ENCODE measurements at places on chromosomes 13 and 19.

DNA sequence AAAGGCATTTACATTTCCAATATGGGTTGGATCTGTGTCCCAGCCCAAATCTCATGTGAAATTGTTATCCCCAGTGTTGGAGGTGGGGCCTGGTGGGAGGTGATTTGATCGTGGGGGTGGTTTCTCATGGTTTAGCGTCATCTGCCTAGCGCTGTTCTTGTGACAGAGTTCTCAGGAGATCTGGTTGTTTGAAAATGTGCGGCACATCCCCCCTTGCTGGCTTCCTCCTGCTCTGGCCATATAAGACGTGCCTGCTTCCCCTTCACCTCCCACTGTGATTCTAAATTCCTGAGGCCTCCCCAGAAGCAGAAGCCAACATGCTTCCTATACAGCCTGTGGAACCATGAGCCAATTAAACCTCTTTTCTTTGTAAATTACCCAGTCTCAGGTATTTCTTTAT lies 126.2 kb upstream of the FNDC3A start:
- DNase-seq, result no peak

DNA sequence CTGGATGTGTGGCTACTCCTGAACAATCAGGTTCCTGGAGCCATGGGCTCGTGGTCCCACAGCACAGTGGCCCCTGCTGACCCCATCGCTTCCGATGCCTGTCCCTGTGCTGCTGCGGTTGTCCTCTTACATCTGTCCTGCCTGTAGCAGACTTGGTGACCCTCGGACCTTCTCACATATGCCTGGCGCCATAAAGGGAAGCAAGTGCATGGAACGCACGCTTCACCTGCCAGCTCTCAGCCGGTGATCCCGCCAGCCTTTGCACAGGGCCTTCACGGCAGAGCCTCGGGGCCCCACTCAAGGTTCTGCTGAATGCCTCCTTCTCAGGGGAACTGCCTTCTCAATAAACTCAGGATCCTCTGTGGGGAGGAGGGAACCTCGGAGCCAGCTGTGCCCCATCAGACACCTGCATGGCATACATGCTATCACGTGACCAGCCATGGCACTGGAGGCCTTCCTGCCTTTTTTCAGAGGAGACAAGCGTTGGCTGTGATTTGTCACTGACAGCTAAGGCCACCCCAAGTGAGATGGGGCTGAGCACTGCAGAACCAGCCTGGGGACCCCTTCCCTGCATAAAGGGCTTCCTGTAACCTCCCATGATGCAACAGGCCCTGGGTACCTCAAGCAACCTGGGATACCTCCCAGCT lies 24.3 kb downstream of the PEPD start:
- DNase-seq, result no peak

GRCh38 chr13:86445206-86445605 lies 646.0 kb upstream of the SLITRK6 start:
- DNase-seq, result no peak

DNA sequence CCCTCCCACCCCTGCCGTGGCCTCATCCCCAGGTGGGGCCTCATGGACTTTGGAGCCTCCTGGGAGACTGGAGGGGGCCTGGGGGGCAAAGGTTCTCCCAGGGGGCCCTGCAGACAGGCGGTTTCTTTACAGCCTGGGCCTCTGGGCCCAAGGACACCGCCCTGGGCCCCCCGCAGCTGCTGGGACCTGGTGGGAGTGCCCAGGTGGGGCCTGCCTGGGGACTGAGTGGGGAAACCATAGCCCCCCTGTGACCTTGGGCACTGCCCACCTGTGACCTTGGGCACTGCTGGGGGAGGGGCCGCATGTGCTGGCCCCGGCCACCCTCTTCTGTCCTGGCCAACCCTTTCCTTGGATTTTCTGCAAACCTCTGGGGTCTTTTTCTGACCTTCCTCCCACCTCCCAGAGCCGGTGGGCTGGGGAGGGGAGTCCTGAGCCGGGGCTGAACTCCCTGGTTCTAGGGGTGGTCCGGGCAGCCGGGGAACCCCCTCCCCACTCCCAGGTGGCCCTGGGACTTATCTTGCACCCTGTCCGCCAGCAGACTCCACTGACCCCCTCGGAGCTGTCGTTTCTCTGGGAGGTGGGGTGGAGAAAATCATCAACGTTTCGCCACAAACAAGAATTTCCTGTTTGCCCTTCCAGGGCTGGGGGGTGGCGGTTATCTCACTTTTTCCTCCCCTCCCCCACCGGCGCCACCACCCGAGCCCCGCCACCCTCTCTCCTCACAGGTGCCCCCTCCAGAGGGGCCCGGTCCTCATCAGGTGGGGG lies 27.0 kb downstream of the ARID3A start:
- DNase-seq, result no peak

DNA sequence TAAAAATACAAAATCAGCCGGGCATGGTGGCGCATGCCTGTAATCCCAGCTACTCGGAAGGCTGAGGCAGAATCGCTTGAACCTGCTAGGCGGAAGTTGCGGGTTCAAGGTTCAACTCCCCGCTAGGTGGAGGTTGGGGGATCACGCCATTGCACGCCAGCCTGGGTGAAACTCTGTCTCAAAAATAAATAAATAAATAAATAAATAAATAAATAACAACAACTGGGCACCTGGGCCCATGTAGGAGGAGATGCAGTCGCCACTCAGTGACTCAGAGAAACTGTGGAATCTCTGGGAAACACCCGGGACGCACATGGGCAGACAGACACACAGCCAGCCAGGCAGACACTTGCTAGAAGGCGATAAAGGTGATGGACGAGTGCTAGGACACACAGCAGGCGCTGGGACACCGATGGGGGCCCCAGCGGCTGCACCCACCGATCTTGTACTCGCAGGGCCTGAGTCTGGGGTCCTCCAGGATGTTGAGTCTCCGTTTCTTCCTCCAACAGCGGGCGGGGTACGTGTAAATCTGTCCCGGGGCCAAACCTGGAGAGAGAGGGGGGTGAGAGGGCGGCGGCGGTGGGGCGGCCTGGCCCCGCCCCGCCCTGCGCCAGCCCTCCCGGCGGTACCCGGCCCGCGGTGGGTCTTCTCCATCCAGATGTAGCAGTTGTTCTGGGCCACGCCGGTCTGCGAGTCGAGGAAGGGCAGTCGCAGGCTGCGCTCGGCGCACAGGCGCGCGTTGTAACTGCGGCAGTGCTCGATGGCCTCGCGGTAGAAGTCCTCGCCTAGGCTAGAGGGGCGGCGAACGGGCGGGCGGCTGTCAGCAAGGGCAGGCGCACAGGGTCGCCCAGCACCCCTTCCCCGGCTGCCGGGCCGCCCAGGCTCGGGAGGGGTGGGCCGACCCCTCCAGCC lies 1.8 kb downstream of the DPF1 start:
- DNase-seq, result no peak

- no peak for DNase-seq
Observed at GRCh38 chr13:77002590-77003190, 10.8 kb downstream of the CLN5 start.

DNA sequence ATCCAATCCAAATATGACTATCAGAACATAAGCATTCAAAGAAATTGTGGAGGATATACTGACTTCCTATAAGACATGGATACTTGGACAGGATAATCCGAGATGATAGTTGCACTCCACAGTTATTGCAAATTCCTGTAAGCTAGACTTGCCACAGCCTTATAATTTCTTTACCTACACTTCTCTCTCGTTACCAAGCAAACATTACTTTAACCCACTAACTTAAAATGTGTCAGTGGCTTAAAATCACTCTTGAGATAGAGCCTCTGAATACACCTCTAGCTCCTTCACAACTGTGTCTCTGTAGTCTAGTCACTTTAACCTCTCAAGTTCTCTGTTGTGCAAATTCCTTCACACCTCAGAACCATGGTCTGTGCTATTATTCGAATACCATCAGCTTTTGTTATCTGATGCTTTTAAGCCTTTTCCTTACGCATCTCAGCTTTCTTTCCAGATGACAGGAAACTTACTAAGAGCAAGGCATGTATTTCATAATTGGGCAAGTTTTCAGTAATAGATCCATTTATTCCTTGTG lies 474.9 kb upstream of the MIR17HG start:
- DNase-seq, result no peak

GRCh38 chr13:35524171-35524570 lies 47.7 kb upstream of the MAB21L1 start:
- no peak for DNase-seq

DNA sequence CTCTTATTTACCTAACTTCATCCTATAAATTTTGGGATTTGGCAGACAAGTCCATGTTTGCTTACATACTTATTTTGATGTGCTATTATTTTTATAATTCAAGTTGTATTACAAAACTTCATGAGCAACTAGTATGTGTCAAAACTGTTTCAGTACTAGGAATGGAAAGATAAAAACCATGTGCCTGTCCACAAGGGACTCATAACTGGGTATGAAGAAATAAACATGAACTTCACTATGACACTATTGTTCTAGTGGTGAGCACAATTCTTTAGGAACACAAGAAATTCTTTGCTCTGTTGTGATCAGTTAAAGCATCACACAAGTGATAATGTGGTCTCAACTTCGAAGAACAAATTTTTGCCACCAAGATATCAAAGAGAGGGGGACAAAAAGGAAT lies 97.5 kb upstream of the FBXL3 start:
- no peak for DNase-seq
